ENCODE measurements at places on chromosomes 7 and 10.

DNA sequence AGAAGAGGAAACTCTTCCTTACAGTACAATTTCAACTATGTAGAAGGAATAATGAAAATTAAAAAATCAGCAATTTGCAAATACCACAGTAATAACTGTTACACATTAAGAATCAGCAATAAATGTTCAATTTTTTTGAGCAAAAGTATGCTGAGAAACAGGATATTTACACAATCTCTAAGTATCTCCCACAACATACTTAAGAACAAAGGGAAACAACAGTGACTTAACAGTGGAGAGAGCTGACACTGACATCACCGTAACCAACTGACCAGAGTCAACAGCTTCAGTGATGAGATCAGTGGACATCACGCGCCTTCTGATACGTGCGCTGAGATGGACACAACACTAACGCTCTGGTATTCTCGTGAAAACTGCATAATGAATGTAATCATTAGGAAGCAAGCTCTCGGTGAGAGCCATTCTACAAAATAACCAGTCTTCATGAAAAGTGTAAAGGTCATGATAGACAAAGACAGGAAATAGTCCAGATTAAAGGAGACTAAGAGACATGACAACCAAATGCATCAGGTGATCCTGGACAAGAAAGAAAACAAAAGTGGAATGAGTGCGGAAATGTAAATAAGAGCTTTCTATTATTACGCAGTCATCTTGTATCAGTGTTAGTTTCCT is 82.6 kb downstream of the PIP4K2A start:
- no peak for DNase-seq

DNA sequence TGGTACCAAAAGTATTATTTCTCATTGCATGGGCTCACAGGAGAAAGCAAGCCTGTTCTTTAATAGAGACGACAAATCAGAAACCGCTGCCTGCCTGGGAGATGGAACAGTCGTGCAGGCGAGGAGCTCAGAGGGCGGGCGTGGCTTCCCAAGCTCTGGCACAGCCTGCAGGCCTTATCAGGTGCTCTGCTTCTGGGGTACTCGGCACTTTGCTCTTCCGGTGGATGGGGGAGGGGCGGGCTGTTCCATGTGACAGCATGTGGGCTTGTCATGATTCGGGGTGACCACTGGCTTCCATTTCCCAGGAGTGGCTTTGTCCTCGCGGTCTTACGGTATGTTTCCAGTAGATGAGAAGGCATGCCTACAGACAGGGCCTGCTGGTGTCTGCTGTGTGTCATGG is 228.6 kb downstream of the MGMT start:
- DNase-seq: no peak

DNA sequence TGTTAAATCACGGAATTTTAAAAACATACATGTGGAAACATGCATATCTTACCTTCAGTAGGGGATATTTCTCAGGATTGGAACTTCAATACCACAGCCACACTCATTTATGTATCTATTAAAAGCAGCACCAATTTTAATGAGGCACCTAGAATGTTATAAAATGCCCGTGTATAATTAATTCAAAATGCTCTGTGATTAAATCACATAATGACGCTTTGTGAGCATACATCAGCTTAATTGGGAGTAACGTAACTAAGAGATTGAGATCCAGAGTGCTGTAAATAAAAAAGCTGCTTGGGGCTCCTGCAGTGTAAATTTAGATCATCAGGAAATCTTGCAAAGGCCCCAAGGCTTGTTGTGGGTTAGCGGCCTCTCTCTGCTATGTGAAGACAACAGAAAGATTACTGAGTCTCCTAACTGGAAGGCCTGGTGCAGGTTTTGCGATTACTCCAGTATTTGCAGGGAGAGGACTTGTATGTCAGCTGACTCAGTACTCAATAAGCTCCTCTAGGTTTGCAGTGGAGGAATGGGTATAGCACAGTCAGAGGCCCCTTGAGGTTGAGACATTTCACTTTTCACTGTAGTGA is 195.5 kb upstream of the PHYHIPL start:
- no peak for DNase-seq

DNA sequence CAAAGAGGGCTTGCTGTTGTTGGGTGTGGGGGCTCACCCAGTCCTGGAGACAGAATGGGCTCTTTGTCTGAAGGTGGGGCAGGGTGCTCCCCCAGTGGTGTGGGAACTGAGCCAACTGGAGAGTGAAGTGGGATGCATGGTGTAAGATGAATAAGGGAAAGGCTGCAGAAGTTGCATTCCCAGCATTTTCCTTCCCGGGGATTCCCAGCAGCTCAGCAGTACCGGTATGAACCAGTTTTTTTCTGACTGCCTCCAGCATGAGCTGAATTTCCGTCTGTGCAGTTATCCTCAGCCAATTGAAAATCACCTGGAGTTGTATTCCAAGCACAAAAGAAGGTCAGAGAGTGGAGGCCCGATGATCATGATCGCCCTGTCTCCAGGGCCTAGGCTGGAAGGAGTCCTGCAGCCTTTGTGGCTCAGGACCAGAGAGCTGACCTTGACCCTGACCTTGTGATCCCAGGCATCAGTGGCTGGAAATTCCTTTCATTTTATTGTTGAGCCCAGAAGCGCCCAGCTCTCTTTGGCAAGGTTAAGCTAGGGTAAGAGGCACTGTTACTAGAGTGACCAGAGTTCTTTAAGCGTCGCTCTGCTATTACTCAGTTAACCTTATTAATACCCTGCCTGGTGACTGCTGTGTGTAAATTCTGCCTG is 33.4 kb downstream of the OGDH start:
- peak; percentile 98 for DNase-seq

DNA sequence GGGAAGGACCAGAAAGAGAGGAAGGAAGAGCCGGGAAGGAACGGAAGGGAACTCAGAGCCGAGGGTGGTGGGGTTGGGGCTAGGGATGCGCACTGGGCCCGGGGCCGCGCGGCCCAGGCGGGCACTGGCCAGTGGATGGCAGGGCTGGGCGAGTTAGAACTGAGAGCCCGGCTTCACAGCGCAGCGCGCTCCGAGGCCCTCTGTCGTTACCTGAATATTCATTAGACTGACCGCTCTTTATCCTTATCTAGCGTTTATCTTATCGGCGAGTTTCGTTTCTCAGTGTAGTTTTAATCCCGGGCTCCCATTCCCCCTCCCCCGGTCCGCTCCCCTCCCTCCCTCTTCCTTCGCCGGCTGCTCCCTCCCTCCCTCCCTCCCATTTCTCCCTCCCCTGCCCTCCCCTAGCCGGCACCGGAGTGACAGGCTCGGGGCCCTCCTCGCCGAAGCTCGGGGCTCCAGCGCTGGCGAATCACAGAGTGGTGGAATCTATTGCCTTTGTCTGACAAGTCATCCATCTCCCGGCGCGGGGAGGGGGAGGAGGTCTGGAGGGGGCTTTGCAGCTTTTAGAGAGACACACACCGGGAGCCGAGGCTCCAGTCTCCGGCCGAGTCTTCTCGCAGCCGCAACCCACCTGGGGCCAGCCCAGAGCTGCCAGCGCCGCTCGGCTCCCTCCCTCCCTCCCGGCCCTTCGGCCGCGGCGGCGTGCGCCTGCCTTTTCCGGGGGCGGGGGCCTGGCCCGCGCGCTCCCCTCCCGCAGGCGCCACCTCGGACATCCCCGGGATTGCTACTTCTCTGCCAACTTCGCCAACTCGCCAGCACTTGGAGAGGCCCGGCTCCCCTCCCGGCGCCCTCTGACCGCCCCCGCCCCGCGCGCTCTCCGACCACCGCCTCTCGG is at the start of gene PAX2:
Gene PAX2, plus strand, starts transcription at position 596 of the 895 bp plus-strand sequence. CDS start 679 bp downstream, outside the sequence.
- peak; percentile 49 for DNase-seq

- DNase-seq: no peak
Measured at GRCh38 chr7:152967958-152968357, 208.4 kb downstream of the ACTR3B start.

- DNase-seq: no peak
Measured at GRCh38 chr10:77458986-77459590, 178.5 kb downstream of the KCNMA1 start.

DNA sequence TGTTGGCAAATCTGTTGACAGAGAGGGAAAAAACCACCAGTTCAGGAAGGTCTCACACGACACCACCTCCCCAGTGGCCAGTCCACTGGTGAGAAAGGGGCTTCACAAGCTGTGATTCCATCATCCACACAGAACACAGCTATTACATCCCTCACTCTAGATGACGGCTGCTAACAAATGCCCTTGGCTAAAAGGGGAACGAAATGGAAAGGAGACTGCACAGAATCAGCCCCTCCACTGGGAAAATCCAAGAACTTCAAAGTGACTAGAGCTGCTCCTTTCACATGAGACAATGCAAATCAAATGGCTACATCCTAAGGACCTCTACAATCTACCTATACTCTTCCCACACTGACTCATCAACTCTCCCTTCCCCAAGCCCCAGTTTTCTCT is 5.6 kb downstream of the PARP12 start:
- no peak for DNase-seq

DNA sequence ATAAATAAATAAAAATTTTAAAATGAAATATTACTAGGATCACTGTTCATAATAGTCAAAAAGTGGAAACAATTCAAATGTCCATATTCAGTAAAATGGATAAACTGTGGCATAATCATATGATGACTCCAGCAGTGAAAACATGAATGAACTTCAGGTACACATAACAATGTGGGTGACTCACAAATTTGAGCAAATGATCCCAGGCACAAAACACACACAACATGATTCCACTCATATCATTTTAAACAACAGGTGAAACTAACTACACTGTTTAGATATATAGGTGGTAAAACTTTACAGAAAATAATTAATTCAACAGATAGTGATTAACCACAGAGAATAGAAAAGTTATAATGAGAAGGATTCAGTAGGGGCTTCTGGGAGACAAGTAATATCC is 14.7 kb upstream of the SAMD8 start:
- no peak for DNase-seq

GRCh38 chr10:30447125-30447799 is 13.3 kb downstream of the MAP3K8 start:
- no peak for DNase-seq

- no peak for DNase-seq
Measured at GRCh38 chr7:25515633-25516275, 287.5 kb upstream of the NPVF start.

DNA sequence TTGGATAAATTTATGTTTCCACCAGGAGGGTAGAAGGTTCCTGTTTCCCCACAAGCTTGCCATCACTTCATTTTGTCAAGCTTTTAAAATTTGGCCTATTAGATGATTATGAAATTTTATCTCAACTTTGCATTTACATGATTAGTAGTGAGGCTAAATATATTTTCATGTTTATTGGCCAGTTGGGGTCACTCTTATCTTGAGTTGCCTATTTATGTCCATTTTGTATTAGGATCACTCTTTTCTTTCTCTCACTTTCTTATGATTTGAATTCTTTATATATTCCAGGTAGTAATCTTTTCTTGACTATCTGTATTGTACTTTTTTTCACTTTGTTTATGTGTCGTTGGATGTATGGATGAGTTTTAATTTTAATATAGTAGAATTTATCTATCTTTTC is 218.6 kb upstream of the SLC26A5 start:
- DNase-seq: no peak

GRCh38 chr7:44963364-44964290 is 15.2 kb downstream of the MYO1G start:
- no peak for DNase-seq

GRCh38 chr7:7861211-7861633 is 107.4 kb upstream of the GLCCI1 start:
- peak; percentile 87 for DNase-seq

DNA sequence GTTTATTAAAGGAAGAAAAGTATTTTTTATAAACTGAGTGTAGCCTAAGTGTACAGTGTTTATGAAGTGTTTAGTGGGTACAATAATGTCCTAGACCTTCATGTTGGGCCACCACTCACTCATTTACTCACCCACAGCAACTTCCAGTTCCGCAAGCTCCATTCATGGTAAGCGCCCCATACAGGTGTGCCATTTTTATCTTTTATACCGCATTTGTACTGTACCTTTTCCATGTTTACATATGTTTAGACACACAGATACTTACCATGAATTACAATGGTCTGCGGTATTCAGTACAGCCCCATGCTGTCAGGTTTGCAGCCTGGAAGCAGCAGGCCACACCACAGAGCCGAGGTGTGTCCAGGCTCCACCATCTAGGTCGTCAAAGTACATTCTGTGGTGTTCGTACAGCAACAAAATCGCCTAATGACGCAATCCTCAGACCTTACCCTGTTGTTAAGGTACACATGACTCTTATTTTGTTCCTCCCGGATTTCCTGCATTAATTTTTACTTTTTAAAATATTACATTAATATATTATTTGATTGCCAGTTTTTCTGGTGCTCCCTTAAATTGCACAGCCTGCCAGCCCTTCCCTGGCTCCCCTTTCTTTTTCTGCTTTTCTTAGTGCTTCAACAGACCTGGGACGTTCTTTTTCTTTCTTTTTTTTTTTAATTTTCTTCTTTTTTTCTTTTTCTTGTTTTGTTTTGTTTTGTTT is 881 bp upstream of the SSBP1 start:
- peak; percentile 18 for DNase-seq

Data from A172 (cell line).